ENCODE measurements at places on chromosomes 2 and 18. TPM values are rescaled to one million over a fixed set of nuclear protein-coding genes. Genes with fewer than 3 reads are reported as not detected.

Gene KLHL29
- 7.0 TPM for total RNA-seq

Gene C2orf80
- not detected for total RNA-seq

Gene KLHL30
- 0.04 TPM for total RNA-seq

Gene C18orf54
- 4.5 TPM for total RNA-seq

Gene TDRD15
- not detected for total RNA-seq

Gene MARCHF4
- 0.72 TPM for total RNA-seq

Gene FARSB
- 26.7 TPM for total RNA-seq

Gene LRATD1
- total RNA-seq, result 8.1 TPM

Gene MCM6
- total RNA-seq, result 15.6 TPM

Gene FAM124B
- total RNA-seq, result not detected

Gene XIRP2
- not detected for total RNA-seq

Gene SERPINB4
- 1.9 TPM for total RNA-seq

Gene SNED1
- total RNA-seq, result 1.2 TPM

Gene TEX44
- not detected for total RNA-seq

Gene AUP1
- total RNA-seq, result 107 TPM

Gene UBR3
- 7.7 TPM for total RNA-seq

Gene DNAJC27
- total RNA-seq, result 0.91 TPM

Gene SLC5A7
- not detected for total RNA-seq

Gene GCG
- total RNA-seq, result not detected

Gene ICOS
- total RNA-seq, result not detected

Gene CD207
- not detected for total RNA-seq

Gene SLC35F5
- 34.0 TPM for total RNA-seq

Gene DTNB
- 17.6 TPM for total RNA-seq

Gene RTP5
- total RNA-seq, result not detected

Gene DNER
- total RNA-seq, result 4.6 TPM

Gene GALNT14
- 34.3 TPM for total RNA-seq

Gene COBLL1
- total RNA-seq, result 16.5 TPM

Gene XPO1
- total RNA-seq, result 110 TPM

Gene KIF5C
- total RNA-seq, result under 0.01 TPM

Gene ARHGAP15
- not detected for total RNA-seq

Gene FOXI3
- not detected for total RNA-seq

Gene PSMG2
- 88.2 TPM for total RNA-seq

Gene MALL
- total RNA-seq, result 17.4 TPM

Gene SPC25
- total RNA-seq, result 2.0 TPM

Gene MOGAT1
- total RNA-seq, result not detected

Gene MEP1B
- total RNA-seq, result not detected

Gene ELOA2
- total RNA-seq, result not detected

Gene UGT1A8
- total RNA-seq, result not detected

Gene CCDC68
- 4.9 TPM for total RNA-seq

Gene PROKR1
- not detected for total RNA-seq

Gene PLGLB2
- total RNA-seq, result 4.1 TPM

Gene G6PC2
- total RNA-seq, result not detected

Gene PROM2
- total RNA-seq, result 5.9 TPM

Gene C2orf66
- not detected for total RNA-seq

Gene POMC
- not detected for total RNA-seq

Gene RGPD3
- 0.08 TPM for total RNA-seq

Gene PRKAG3
- total RNA-seq, result not detected

Gene COLEC12
- 0.38 TPM for total RNA-seq

Gene ST6GAL2
- 0.08 TPM for total RNA-seq

Gene TPGS2
- 247 TPM for total RNA-seq

Gene MAP4K3
- total RNA-seq, result 9.6 TPM

Gene GPR35
- total RNA-seq, result not detected

Gene REG1A
- total RNA-seq, result not detected

Gene ACKR3
- 1.4 TPM for total RNA-seq
